Activated naive CD4-positive, alpha-beta T cell treated with anti-CD3 and anti-CD28 coated beads, Interleukin-2, amount 50 U/mL, for 16 hours (primary cell): ENCODE measurements at places on chromosomes 6 and 20.
A peak's percentile ranks its signal among the peaks of the same experiment; 100 is the strongest.

DNA sequence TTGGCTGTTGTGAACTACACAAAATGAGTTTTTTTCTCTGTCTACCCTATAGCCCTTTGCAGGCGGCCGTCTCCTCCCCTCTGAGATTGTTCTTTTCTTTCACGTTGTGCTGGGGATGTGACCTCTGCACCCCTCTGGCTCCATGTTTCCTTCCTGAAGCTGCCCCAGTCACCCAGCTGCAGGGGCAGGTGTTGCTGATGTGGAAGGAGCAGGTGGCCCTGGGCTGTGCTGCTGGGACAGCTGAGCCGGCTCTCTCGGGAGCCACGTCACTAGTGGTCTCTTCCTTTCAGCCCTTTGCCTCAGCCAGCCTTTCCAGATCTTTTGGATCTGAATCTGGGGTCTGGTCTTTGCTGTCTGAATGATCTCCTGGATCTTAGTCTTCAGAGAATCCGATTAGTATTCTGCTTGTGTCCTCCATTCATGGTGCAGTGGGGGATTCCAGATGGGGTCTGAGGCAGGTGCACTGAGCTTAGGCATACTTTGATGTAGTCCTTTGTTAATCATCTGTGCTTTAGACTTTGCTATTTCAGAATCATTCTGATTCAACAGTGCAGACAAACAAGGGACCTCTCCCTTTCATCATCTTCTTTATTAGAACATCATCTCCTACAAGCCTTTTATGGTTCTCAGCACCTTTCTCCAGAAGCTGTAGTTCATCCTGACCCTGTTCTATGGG, 31.4 kb downstream of the TMEM181 start:
- no peak for DNase-seq

GRCh38 chr6:165732696-165733488, 69.9 kb upstream of the PDE10A start:
- no peak for DNase-seq

- no peak for DNase-seq
These were observed 12.2 kb upstream of the AKIRIN2 start for GRCh38 chr6:87714093-87714842.

DNA sequence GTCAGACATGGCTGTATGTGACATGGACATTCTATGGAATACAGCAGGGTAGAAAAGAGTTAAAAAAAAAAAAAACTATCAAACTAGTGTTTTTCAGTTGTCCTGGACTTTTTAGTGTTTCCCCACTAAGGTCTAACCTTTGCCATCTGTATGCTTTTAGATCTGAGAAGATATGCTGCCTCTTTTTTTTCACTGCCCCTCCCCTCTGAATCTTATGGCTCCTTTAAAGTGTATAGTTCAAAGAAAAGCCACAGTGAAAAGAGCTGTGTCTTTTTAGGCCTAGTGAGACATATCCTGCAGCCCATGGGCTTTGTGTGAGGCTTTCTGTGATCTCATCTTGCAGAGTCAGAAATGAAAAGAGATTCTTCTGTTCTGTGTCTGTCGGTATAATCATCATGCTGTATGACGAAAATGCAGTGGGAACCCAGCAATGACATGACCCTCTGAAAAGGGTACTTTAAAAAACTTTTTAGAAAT, 29.3 kb downstream of the ADGRG6 start:
- peak; percentile 21 for DNase-seq

DNA sequence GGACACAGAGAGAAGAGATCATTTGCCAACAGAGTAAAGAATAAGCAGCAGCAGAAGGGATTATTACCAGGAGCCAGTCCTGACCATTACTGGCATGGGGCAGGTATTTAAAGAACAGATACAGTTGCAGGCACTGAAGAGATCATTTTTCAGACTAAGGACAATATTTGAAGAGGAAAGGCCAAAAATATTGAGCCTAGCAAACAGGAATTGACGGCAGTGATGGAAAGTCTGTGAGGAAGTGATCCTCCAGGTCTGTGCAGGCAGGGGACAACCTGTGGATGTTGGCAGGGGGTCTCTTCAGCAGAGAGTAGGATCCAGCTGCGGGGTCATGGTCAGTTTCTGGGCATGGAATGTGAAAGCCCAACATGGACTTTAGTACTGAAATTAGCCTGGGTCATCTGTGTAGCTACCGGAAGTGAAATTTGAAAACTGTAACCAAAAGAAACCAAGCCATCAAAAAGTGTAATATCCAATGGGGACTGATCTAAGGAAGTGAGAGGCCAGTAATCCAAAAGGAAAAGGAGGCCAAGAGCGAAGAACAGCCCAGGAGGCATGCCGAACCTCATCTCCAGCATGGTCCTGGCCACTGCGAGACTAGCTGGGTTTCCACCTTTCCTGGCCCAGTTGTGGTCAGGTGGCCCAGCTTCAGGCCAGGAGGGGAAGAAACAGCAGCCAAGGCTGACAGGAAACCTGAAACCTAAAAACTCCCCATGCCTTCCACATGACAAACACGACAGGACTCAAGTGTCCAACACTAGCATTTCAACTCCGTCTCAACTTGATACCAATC, 115.1 kb upstream of the TNFAIP3 start:
- DNase-seq, result no peak

DNA sequence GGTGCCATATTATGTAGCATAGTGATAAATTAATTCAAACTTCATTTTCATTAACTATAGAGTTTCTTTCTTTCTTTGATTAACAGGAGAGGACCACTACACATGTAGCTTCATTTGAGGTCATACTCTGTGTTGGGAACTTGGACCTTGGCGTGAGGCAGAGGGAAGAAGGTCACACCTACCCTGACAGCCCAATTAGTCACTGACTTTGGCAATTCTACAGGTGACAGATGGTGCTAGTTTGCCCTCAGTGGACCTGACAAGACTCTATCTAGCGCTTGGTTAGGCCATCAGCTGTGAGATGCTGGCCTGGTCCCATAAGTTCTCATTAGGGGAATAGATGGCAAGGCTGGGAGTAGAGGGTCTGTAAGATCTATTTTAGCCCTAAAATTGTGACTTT, 14.2 kb downstream of the SLX4IP start:
- no peak for DNase-seq

DNA sequence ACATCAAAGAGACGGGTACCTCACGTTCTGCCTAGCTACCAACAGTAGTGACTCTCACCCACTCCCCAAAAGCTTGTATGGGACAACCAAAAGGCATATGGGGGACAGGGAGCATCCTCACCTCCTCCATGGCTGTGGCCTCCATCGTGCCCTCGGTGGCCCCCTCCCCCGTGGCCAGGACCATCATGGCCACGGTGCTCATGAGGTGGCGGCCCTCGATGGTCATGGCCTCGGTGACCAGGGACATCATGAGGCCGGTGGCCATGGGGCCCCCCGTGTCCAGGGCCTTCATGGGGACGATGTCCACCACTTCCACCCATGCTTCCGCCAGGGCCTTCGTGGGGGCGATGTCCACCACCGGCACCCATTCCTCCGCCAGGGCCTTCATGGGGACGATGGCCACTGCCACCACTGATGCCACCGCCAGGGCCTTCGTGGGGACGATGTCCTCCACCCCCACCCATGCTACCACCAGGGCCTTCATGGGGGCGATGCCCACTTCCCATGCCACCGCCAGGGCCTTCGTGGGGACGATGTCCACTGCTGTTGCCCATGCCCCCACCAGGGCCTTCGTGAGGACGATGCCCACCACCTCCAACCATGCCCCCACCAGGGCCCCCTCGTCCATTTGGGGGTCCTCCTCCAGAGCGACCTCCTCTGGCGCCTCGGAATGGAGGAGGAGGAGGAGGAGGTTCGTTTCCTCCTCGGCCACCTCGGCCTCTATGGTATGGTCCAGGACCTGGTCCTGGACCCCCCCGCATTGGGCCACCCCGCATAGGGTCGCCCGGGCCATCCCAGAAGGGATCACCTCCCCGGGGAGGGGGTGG, 15.0 kb downstream of the PPP1R10 start:
- no peak for DNase-seq

- peak; percentile 83 for DNase-seq
These were observed 32.2 kb upstream of the ID1 start for GRCh38 chr20:31572701-31573554.

- DNase-seq, result peak; percentile 58
These were observed 82.7 kb upstream of the DUSP22 start for GRCh38 chr6:209432-210103.

DNA sequence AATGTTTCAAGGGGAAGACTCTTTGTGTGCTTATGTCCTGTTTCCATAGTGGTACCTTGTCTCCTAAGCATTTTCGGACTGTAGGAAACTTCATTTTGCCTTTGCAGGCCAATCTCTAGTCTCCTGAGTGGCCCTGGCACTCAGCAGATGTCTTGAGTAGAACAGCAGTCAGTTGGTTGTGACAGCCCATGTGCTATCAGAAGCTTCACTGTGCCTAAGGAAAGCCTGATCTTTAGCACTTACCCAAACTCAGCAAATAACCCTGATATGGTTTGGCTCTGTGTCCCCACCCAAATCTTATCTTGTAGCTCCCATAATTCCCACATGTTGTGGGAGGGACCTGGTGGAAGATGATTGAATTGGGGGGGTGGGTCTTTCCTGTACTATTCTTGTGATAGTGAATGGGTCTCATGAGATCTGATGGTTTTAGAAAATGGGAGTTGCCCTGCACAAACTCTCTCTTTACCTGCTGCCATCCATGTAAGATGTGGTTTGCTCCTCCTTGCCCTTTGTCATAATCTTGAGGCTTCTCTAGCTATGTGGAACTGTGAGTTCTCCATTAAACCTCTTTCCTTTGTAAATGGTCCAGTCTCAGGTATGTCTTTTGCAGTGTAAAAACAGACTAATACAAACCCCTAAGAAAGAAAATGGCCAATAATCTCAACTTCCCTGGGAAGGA, 15.9 kb upstream of the SRPK1 start:
- no peak for DNase-seq

DNA sequence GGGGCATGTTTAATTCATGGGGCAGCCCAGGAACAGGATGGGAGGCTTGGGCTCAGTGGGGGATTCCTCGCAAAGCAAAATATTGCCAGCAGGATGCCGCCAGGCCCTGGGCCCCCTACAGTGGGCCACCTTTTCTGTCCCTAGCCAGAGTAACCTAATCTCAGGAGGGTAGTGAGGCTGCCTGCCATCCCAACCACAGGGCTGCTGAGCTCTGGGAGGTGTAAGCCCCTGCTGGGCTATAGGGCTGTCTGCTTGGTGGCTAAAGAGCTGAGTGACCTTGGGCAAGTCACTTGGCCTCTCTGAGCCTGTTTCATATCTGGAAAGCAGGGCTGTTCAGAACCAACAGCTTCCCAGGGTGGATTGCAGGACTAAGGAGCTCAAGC, 35.7 kb upstream of the CDH22 start:
- DNase-seq, result no peak

- DNase-seq, result no peak
These were observed 11.1 kb upstream of the LSM14B start for GRCh38 chr20:62111148-62111547.

DNA sequence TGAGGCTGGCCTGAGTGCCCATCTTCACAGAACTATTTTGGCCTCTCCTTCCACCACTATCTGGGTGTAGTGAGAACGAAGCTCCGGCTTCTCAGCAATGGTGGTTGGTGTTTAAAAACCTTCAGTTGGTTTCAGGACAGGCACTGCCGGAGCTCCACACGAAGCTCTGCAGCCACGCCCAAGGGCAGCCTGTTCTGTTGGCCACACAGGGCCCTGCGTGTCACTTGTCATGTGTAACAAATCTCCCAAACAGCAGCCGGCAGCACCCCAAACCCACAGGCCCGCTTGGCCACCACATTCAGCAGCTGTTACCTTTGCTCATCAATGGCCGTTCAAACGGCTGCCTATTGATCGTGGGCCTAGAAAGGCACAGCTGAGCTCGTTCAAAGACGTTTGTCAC, 97.5 kb downstream of the ERMARD start:
- no peak for DNase-seq

- DNase-seq, result no peak
These were observed 510.7 kb upstream of the SULF2 start for GRCh38 chr20:48295966-48296421.

DNA sequence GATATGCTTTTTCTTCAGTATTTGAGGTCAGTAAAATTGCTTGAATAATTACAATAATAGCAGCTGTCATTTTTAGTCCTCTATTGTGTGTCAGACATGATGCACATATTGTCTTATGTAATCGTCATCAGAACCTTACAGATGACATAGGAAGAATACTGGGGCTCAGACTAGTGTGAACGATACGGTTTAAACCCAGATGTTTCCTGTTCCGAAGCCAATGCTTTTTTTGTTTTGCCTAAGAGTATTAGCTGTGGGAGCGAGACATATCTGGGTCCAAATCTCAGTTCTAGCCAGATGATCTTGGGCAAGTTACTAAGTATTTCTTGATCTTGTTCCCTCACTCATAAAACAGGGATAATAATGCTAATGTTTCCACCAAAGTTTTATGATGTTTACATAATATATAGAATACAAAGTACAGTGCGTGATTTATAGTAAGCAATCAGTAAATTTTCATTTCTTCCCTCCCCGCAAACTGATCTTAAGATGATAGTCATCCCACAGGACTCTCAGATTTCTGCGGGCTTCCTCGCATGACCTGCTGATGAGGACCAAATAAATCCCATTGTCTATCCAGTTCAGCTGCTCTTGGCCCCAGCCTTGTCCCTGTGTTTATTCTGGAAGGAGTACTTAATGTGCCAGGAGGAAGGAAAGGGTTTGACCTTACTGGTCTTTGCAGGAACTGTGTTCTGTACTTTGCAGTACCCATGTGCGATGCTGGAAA, 98.2 kb downstream of the CAP2 start:
- no peak for DNase-seq

GRCh38 chr20:46333161-46333991, 25.1 kb upstream of the CDH22 start:
- no peak for DNase-seq

DNA sequence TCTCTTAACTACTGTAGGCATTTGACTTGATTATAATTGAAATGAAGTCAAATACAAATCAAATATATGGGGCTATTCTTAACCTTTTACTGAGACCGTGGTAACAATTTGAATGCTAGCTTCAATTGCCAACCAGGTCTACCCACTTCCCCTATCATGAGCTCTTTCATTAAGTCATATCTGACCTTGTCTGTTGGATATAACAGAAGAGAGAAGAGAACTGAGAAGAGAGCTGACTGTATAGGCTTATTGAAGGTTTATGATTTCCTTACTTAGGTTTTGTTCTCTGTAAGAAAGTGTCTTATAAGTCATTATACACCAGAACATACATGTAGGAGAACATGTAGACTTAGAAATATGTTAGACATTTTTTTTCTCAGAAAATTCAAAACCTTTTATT, 549.4 kb downstream of the COL12A1 start:
- DNase-seq, result no peak

- no peak for DNase-seq
These were observed 262.7 kb upstream of the TCF21 start for GRCh38 chr6:133626096-133626666.

- DNase-seq, result no peak
These were observed 152.3 kb downstream of the EDN1 start for GRCh38 chr6:12442455-12442854.

DNA sequence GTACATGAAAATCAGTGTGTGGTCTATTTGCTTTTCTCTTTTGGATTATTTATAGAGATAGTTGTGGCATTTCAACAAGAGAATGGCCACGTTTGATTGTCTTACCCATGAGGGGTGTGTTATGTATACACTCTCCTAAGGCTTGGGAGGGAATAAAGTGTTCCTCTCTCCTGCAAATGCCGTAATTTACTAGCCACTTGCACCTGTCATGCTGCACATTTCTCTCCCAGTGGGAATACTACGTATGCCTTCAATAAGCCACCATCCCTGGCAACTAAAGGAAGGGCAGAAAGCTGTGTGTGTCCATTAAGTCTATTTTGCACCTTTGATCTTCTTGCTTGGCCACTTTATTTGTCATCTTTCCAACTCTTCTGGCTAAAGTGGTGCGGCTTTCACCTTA, 541.2 kb downstream of the QKI start:
- DNase-seq, result no peak
